SK-N-DZ (cell line): ENCODE measurements at places on chromosomes 5 and 9.

GRCh38 chr5:123285122-123286023, 137.8 kb downstream of the CEP120 start:
- DNase-seq: peak; percentile 39

DNA sequence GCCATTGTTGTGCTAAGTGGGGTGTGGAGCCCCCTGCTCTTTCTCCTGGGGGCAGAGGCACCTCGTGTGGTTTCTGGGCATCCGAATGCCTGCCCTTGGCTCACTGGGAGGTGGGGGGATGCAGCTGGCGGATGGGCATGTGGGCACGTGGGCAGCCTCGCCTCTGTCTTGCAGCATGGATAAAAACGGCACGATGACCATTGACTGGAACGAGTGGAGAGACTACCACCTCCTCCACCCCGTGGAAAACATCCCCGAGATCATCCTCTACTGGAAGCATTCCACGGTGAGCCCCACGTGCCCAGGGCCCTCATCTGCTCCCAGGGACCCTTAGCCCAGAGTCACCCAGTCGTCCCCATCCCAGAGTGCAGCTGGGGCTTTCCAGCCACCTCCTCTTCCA, 25.3 kb downstream of the PTGES2 start:
- DNase-seq: no peak

- DNase-seq: no peak
These were observed 171.7 kb downstream of the CACNA1B start for GRCh38 chr9:138049085-138049778.

DNA sequence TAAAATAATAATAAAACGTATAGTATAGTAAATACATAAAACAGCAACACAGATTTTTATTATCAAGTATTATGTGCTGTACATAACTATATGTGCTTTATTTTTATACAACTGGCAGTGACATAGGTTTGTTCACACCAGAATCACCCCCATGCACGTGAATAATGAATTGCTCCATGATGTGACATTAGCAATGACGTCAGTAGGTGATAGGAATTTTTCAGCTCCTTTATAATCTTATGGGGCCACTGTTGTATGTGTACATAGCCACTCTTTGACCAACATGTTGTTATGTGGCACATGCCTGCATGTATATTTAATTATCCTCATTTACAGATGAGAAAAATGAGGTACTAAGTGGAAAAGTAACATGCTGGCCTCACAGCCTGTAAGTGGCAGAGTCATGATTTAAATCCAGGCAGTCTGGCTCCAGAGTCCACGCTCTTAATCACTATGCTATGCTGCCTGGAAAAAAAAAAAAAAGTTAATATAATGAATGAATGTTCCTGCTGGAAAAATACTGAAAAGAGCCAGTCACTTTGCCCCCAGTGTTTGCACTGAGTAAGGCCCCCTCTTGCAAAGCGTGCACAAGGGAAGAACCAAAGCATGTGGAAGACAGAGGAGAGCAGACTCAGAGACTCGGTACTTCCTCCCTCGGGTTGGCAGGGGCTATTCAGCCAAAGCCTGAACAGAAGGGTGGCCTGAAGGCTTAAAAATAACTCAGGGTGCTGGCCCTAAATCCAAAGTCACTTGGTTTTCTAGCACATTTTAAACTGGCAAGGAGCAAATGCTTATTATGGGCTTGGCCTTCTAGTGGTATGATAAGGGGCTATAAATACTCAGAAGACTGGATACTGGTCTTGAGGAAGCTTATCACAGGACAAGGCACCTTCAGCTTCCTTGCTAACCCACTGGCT, 206.8 kb downstream of the GLIS3 start:
- DNase-seq: no peak

- DNase-seq: no peak
These were observed 142.1 kb downstream of the AGTPBP1 start for GRCh38 chr9:85599540-85600105.

GRCh38 chr5:122063836-122064235, 14.2 kb downstream of the LOX start:
- DNase-seq: no peak

DNA sequence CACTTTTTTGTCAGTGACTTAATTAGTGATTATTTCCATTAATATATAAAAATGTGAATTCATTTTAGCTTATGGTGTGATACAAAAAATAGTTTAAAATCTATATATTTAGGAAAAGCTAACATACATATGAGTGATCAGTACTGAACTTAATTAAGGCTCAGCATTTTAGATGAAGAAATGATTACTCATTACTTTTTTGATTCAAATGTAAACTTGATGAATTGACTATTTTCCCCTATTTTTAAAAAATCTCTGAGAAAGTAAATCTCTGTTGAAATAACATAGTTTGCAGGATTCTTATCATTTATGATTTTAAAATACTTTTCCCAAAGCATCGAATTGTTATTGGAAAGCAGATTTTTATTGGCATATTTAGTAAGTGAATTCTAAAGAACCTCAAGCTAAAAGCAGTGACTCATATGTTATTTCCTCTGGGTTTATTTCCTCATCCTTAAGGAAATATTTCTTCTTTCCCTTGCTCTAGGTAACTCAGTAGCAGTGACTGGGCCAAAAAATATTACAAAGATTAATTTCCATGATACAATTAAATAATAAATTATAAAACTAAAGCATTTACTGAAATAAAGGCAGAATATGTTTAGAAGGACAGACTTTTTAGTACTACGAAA, 290.6 kb downstream of the FER start:
- DNase-seq: no peak

DNA sequence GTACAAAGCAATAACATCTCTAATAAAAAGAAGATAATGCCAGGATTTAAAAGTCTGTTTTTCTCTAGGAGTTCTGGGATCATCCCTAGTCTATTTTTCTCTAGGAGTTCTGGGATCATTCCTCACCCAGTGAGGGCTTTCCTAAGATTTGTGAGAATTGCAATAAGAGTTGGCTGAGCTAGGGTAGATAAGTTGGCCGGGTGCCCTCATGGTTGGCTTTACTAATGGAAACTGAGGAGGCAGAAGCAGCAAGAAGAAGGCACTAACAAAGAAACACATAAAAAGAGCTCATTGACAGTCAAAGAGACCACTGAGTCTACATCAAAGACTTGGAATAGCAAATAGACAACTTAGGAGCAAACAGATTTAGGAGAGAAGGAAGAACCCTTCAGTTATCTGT, 4.2 kb downstream of the SLC1A3 start:
- no peak for DNase-seq

- DNase-seq: peak; percentile 92
These were observed 602.2 kb downstream of the BNC2 start for GRCh38 chr9:16268067-16268881.

GRCh38 chr5:160353379-160353778, 17.0 kb downstream of the C1QTNF2 start:
- DNase-seq: no peak

DNA sequence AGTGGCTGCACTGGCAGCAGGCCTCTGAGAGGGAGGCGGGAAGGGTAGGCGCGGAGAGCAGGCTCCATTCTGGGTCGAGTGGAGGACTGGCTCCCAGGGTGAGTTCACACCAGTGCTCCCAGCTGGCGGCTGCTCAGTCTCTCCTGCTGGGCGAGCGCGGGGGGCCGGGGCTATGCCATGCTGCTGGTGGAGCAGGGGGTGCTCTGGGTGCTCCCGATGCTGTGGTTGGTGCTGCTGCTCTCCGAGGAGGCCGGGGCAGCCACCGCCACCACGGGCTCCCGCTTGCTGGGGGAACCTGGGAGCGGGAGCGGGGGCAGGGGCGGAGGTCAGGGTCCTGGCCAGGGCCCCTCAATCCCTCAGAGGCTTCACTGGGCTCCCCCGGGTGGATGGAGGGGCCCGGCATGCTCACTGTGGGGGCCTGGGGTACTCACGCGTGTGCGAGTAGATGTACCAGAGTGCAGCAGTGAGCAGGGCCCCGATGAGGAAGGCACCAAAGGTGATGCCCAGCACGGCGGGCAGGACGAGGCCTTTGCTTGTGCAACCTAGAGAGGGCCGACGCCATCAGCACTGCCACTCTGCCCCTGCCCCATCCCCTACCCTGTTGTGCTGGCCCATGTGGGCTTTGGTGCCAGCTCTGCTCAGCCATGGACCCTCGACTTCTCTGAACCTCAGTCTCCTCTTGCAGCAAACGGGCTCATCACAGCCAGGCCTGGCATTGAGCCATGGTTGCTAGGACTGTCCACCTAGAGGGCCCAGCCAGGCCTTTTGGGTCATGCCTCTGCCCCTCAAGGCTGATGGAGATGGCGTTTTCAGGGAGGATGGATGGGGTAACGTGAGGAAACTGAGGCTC, 13.1 kb downstream of the FPGS start:
- DNase-seq: no peak

- DNase-seq: no peak
These were observed 420.1 kb downstream of the MTRR start for GRCh38 chr5:8288897-8289516.

DNA sequence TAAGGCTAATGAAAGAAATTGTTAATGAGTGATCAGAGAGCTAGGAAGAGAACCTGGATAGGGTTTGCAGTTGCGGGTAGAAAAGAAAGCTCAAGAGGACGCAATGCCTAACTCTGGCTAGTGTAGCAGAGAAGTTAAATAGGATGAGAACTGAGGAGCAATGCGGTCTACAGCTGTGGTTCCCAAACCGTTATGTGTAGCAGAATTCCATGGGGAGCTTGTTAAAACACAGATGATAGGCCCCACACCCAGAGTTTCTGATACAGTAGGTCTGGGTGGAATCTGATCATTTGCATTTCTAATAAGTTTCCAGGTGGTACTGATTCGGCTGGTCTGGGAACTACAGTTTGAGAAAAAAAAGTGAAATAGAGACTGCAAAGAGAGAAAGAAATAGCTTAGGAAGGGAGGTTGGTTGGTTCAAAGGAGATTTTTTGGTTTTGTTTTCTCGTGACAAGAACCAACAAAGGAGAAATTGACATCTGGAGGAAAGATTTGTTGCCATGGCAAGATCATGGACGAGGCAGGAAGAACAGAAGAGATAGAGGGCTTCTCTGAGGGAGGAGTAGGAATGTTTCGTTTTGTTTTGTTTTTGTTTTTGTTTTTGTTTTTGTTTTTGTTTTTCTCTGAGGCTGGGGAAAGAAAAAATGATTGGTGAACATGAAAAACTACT, 276.1 kb downstream of the ARRDC3 start:
- no peak for DNase-seq

DNA sequence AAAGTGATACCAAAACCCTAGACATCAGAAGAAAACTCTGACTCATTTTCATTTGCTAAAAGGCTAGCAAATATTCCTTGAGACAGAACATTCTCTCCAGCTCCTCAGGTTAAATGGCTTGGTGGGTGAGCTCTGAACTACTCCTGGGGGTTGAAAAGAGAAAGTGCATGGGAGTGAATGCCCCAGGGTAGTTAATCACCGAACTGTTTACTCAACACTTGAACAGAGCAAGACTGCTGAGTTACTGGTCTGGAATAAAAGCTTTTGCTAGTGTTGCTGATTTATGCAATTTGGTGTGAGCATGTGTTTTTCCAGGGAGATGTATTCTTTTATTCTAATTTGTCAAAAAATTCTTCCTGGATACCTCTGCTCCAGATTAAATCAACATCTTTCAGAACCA, 88.3 kb upstream of the PRDM9 start:
- DNase-seq: no peak

DNA sequence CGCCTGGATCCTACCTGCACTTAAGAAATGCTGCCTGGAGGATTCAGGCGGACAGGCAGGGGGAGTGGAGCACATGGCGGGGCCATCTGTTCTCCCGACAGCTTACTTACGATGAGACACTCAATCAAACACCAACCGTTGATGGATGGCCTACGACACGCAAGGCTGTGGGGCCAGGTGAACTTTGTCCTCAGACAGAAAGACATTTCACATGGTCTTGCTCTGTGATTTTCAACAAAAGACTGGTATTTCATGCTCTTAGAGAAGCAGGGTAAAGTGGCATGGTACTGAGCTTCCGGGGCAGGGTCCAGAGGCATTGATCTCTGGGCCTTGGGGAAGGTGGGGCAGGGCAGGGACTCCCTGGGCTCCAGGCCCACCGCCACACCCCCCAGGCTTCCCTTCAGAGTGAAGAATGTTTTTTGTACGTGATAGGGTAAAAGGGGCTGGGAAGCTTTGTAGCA, 9.1 kb upstream of the OLFM1 start:
- DNase-seq: no peak

DNA sequence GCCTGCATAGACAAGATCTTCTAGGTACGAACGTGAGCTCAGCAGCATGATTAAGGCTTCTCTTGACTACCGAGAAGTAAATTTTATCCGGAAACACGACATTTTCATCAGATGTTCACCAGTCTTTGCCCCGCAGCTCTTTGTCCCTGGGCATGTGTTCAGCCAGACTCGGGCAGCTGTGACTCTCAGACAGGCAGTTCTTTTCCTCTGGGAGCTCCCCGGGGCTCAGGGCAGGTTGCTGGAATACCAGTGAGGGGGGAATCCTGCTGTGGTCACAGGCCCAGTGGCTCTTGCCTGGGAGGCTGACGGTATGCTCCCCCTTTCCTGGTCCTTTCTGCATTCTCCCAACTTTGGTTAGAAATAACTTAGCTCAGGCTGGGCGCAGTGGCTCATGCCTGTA, 186.1 kb downstream of the GNA14 start:
- DNase-seq: no peak

GRCh38 chr5:171575386-171575785, 155.9 kb downstream of the FGF18 start:
- DNase-seq: no peak

- DNase-seq: peak; percentile 75
These were observed 552 bp downstream of the OTULINL start for GRCh38 chr5:14581891-14582796.

DNA sequence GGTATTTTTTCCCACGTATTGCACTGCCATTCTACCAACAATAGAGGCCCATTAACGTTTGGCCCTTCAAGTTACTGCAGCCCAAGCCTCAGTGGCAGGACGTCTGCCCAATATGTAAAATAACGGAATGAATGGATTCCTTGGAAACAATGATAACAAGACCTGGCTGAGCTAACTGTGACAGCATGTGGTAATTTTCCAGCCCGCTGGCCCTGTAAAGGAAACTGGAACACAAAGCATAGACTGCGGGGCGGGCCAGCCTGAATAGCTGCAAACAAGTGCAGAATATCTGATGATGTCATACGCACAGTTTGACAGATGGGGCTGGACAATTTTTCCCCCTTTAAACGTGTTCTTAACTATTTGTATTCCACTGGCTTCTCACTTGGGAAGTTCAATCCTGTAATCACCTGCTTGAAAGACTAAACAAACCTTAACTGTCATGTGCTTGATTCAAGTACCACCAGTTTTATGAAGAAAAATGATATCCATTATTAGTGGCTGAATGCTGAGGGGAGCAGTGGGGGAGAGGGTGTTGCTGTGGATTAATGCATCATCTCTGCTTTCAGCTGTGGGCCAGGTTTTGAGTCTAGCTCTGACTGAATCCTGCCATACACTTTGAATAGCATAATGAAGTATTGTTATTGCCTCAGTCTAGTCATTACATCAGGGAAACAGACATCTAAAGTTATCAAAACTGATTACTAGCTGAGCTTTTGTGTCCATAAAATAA, 323.9 kb downstream of the TMEM161B start:
- no peak for DNase-seq

DNA sequence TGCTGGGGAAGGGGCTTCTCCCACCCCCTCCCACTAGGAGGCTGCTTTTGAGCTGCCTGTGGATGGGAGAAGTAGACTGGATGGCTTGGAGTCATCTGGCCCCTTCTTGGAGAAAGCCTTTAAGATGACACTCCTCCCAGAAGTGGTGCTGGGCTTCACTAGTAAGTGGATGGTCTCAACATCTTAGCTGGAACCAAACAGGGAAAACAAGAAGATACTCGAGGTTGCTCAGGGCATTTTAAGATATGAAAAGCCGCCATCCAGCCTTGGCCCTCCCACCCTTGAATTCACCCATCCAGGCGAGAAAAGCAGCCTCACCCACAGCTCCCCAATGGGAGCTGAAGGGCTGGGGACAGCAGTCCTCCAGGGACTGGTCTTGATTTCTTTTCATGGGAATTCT, 7.8 kb upstream of the SMIM32 start:
- no peak for DNase-seq

GRCh38 chr9:78879324-78880100, 582.6 kb downstream of the PSAT1 start:
- DNase-seq: no peak
